Heart right ventricle (tissue), 16 donors: ENCODE measurements at places on chromosomes 1 and 21. TPM values are rescaled to one million over a fixed set of nuclear protein-coding genes. Genes with fewer than 3 reads are reported as not detected.

PDC gene
- not detected for total RNA-seq

- no peak overlapping the region for H3K4me3 ChIP-seq
- H3K4me1 ChIP-seq, result no peaks in the 10 kb centered on the region
- H3K36me3 ChIP-seq, result peaks cover 3% of the 10 kb centered on the region
- DNase-seq, result no peak
- H3K27ac ChIP-seq, result no peak overlapping the region
- no peaks in the 10 kb centered on the region for H3K27me3 ChIP-seq
These were observed 47.6 kb downstream of the ACP6 start for GRCh38 chr1:147622731-147623130.

DNA sequence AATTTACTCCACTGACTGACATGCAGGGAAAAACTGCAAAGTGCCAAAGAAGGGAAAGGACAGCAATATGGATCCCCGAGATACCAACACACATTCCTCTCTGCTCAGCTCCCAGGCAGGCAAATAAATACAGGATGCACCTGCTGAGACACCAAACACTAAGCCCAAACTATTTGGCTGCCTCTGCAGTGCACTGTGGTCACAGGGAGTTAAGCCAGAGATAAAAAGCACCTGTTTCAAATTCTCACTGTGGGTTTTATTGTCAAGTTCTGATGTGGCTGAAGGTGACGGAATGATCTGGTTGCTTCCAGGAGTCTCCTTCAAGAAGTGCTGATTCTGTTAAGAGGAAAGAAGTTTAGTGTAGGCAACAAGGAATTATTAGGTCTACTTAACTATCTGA is 17.7 kb downstream of the TEX38 start:
- no peak overlapping the region for H3K4me3 ChIP-seq

DNA sequence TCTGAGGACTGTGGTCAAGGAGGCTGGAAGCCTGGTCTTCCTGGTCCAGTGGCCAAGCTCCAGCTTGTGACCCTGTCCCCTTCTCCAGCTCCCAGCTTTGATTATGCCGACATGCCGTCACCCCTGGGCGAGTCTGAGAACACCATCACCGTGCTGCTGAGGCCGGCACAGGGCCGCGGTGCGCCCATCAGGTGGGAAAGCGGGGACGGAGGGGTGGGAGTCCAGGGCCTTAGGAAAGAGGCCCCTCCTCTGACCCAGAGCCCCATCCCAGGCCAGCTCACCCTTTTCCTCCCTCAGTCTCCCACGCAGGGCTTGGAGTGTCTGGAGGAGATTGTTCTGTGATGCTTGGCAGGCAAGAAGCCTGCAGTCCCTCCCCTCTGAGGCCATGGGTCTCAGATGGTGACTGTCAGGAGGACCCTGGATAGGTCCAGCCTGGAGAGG is 43.6 kb downstream of the PTPRU start:
- H3K27me3 ChIP-seq, result no peaks in the 10 kb centered on the region
- H3K36me3 ChIP-seq, result peaks cover 16% of the 10 kb centered on the region
- peaks cover 3% of the 10 kb centered on the region for H3K4me1 ChIP-seq
- no peak overlapping the region for H3K4me3 ChIP-seq
- no peak for DNase-seq

GRCh38 chr1:192983349-192983980 is 75.7 kb downstream of the UCHL5 start:
- H3K27ac ChIP-seq, result no peak overlapping the region
- no peak overlapping the region for H3K4me3 ChIP-seq
- DNase-seq, result no peak
- no peaks in the 10 kb centered on the region for H3K27me3 ChIP-seq

C1QA gene
- 386 TPM for total RNA-seq

IFNLR1 gene
- 2.6 TPM for total RNA-seq

GJA8 gene
- not detected for total RNA-seq

XCL2 gene
- total RNA-seq, result 7.5 TPM

DNA sequence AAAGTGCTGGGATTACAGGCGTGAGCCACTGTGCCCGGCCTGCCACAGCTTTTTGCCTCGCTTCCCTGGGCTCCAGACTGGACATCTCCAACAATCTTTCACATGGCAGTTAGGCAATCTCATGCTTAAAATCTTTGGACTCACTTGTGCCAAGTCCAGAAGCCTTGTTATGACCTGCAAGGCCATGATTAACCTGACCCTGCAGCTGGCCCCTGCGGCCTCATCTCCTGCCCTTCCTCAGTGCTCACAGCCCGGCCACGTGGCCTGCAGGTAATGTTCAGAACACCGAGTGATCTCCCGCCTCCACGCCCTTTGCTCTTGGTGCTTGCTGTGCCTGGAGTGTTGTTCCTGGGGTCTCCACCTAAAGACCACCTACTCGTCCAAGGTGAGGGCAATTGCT is 24.9 kb downstream of the FAAH start:
- peaks cover 13% of the 10 kb centered on the region for H3K27me3 ChIP-seq
- no peaks in the 10 kb centered on the region for H3K4me1 ChIP-seq
- no peak overlapping the region for H3K27ac ChIP-seq
- no peak for DNase-seq

GRCh38 chr1:65418522-65419185 is 1.8 kb upstream of the LEPR start:
- H3K36me3 ChIP-seq, result no peaks in the 10 kb centered on the region
- no peak for DNase-seq
- H3K27ac ChIP-seq, result no peak overlapping the region

DNA sequence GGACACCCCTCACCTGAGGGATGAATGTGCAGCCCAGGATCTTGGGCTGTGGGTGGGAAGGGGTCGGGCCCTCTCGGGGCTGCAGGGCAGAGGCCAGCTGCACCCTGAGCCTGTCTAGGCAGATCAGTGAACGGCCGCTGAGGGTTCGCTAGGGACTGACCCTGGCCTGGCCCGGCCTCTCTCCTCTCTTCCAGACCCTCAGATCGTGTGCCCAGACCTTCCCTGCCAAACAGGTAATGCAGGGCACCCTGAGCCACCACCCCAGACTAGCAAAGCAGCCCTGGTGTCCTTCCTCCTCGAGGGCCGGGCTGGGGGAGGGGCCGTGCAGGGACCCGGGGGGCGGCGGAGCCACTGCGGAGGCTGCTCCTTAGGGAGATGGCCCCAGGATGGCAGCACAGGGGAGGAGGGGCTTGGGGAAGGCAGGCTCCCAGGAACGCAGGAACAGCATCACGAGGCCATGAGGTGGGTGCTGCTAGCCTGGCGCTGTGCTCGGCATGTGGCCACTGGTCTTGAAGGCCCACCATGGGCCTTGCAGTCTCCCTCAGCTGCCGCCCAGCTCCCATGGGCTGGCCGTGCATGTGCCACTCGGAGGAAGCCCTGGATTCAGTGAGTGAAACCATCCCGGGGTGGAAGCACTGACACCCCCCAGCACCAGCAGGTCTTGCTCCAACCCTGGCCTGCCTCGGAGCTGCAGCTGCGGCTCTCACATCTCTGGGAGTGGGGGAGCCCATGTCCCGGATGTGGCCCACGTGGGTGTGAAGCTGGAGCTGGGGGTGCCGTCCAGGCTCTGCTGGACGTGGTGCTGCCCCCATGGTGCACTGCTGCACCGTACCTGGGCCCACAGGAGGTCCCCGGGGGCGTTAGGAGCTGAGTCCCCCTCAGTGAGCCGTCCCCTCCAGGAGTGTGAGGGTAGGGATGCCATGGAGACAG is 28.7 kb downstream of the COL6A2 start:
- no peaks in the 10 kb centered on the region for H3K27me3 ChIP-seq
- no peak overlapping the region for H3K4me3 ChIP-seq
- H3K36me3 ChIP-seq, result peaks cover 47% of the 10 kb centered on the region
- H3K27ac ChIP-seq, result no peak overlapping the region
- H3K4me1 ChIP-seq, result peaks cover 18% of the 10 kb centered on the region

DNA sequence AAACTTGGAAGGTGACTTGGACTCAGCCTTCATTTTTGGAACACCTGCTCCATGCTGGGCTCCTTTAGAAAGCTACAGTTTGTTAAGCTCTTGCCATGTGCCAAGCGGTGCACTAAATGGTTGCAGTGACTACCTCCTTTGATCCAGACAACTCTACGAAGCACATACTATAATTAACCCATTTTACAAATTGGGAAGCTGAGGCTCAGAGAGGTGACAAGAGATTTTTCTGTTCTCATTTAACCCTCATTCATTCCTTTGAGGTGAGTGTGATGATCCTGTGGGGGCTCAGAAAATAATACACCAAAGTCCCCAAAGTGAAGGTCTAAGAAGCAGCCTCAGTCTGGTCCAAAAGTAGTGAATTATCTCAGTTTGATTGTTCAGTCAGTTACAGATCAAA is 1.6 kb upstream of the PAQR7 start:
- peaks cover 10% of the 10 kb centered on the region for H3K4me1 ChIP-seq

GRCh38 chr1:232820431-232820830 is 15.2 kb downstream of the MAP10 start:
- no peak overlapping the region for H3K27ac ChIP-seq
- no peak overlapping the region for H3K4me3 ChIP-seq
- no peaks in the 10 kb centered on the region for H3K4me1 ChIP-seq
- no peaks in the 10 kb centered on the region for H3K27me3 ChIP-seq
- DNase-seq, result no peak

GRCh38 chr1:45393718-45394302 is 53.6 kb upstream of the MUTYH start:
- no peak overlapping the region for H3K27ac ChIP-seq
- no peaks in the 10 kb centered on the region for H3K27me3 ChIP-seq
- H3K36me3 ChIP-seq, result no peaks in the 10 kb centered on the region
- H3K4me3 ChIP-seq, result no peak overlapping the region

DNA sequence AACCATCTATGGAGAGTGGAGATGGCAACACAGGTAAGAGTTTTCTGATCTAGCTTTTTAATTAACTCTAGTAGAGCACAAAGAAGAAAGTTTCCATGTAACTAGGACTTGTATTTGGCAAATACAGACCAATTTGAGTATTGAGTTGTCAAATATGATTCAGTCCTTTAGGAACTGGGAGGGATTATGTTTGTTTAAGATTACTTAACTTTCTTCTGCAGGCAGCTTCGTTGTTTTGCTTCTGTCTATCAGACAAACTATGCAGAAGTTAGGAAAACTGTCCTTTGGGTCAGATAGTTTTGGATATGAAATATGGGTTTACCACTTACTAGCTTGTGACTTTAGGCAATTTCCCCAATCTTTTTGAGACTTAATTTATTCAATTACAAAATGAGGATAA is 111.8 kb downstream of the POU2F1 start:
- H3K4me3 ChIP-seq, result no peak overlapping the region
- no peak for DNase-seq
- H3K4me1 ChIP-seq, result peaks cover 15% of the 10 kb centered on the region
- no peaks in the 10 kb centered on the region for H3K36me3 ChIP-seq
- no peaks in the 10 kb centered on the region for H3K27me3 ChIP-seq

DNA sequence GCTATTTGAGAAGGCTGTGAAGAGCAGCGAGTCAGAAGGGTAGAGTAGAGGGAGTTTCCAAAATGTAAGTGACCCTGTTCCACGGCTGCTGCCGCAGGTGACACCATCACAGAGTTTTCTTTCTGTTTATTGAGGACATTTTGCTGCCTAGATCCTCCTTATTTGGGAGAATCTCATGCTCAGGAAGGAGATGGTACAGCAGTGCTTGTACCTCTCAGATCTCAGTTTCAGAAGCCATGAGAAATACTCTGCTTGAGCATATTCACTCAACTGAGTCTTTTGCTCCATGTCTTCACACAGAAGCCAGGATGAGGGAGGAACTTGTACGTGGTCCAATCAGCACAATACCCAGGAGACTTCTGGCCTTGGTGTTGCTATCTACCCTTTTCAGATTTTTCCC is 1.6 kb downstream of the LCE7A start:
- DNase-seq, result no peak
- H3K27ac ChIP-seq, result no peak overlapping the region
- no peaks in the 10 kb centered on the region for H3K27me3 ChIP-seq
- H3K4me3 ChIP-seq, result no peak overlapping the region

GRCh38 chr1:206676499-206676898 is 8.2 kb upstream of the MAPKAPK2 start:
- no peak overlapping the region for H3K4me3 ChIP-seq
- peaks cover 44% of the 10 kb centered on the region for H3K4me1 ChIP-seq
- no peaks in the 10 kb centered on the region for H3K36me3 ChIP-seq
- no peak overlapping the region for H3K27ac ChIP-seq
- no peak for DNase-seq

DNA sequence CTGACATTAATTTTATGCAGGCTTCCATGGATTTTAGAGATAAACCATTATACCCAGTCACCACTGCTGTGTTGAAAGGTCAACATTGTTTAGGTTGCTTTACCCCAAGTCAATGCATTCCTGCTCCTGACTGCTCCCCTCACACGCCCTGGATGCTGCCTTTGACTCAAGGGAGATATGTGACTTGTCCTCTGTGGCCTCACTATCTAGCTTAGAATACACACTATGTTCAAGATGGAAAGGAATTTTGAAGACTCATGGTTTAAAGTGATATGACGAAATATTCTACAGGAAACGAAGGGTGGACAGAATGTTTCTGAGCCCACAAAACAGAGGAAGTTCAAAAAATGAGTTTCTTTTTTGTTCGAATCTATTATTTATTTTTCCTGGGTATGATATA is 170.4 kb upstream of the NR5A2 start:
- no peak overlapping the region for H3K4me3 ChIP-seq
- H3K4me1 ChIP-seq, result no peaks in the 10 kb centered on the region
- no peaks in the 10 kb centered on the region for H3K27me3 ChIP-seq
- no peaks in the 10 kb centered on the region for H3K36me3 ChIP-seq
- no peak for DNase-seq

SPRR1A gene
- not detected for total RNA-seq

NUF2 gene
- total RNA-seq, result not detected

RGS4 gene
- total RNA-seq, result 0.98 TPM

RAB42 gene
- 0.51 TPM for total RNA-seq
